Osteocyte (in vitro differentiated cells): ENCODE measurements at places on chromosomes 11 and 22. TPM values are rescaled to one million over a fixed set of nuclear protein-coding genes. Genes with fewer than 3 reads are reported as not detected.

LYVE1 gene
- 1.5 and 2.1 TPM in 2 replicates for total RNA-seq

OR52N4 gene
- not detected in 2 replicates for total RNA-seq

OR4D11 gene
- total RNA-seq, result not detected in 2 replicates

SLC22A12 gene
- not detected in 2 replicates for total RNA-seq

INTS4 gene
- 37.9 and 41.6 TPM in 2 replicates for total RNA-seq

HBB gene
- total RNA-seq, result not detected in 2 replicates

ST14 gene
- total RNA-seq, result not detected in 2 replicates

DNA sequence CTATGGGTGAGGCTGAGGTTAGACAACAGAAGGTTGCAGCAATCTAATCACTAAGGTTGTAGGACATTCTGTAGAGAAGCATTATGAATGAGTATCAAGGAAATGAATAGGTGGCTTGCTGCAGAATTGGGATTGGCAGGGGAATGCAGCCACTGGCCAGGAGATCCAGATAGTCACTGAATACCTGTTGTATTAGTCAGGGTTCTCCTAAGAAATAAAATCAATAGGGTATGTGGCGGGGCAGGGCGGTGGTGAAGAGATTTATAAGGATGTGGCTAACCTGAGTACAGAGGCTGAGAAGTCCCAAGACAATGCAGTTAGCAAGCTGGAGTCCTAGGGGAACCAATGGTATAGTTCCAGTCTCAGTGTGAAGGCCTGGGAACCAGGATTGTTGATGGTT, 163.0 kb downstream of the SPON1 start:
- DNase-seq, result no peak

DNA sequence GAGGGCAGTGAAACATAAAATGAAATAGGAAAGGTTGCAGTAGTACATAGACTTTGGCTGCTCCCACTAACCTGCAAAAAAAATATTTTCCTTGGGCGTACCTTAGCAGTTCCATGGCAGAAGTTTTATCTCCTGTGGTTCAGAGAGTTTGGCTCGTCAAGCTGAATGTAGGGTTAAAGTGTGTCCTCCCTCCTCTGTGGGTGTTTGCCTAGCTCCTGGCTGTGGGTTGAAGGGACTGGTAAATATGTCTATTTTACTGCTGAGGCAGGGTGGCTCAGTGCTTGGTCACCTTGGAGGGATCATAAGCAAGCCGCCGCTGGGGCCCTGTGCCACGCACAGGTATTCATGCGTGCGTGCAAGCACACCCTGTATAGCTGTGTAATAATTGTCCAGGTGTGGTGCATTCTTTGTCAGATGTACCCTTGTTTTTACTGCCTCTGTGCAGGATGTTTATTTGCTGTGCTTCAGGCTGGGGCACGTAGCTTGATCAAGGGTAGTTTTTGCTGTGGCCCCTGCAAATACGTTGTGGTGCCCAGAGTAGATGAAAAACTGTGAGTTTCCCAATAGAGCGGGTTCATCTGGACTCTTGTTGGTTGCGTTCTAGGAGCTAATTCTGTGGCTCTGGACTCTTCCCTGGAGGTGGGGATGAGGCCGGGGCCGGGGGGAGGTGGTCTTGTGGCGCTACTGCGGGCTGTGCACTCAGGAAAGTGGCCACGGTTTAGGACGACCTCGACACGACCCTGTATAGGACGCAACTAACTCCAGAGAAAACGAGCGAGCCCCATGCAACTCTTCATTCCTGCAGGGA, 732 bp upstream of the SORL1 start:
- DNase-seq, result no peak

DNA sequence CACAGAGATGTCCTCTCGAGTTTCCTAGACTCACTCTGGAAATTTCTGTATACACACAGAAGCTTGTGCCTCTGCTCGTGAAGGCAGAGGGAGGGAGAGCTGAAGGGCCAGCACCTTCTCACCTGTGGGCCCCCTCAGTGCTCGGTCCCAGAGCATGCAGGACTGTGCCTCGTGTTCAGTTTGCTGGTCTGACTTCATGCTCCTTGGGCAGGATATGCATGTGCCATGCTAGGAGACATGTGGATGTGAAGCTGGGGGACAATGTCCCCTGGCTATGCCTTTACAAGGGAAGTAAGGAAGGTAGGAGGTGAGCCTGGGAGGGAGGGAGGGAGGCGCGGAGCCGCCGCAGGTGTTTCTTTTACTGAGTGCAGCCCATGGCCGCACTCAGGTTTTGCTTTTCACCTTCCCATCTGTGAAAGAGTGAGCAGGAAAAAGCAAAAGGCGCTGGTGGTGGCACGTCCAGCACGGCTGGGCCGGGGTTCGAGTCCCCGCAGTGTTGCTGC, 22.6 kb downstream of the NEAT1 start:
- no peak for DNase-seq

- DNase-seq, result no peak
Measured at GRCh38 chr11:64150481-64151239, 15.3 kb downstream of the MACROD1 start.

GRCh38 chr11:123364080-123364479, 66.0 kb upstream of the GRAMD1B start:
- DNase-seq, result no peak

DNA sequence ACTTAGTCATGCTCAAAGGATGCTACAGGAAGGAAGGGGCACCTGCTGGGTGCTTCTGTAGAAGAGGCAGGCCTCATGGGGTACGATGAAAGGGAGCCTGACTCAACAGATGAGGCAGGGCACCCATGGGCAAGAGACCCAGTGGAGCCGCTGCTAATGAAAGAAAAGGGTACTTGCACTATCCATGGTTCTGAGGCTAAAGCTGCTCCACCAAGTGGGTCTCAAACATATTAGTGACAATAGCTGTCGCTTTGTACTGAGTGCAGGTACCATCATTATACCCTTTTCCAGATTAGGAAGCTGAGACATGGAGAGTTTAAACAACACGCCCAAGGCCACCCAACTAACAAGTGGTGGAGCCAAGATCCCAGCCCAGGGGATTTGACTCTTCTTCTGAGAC, 127.5 kb upstream of the SERPIND1 start:
- peak; percentile 48 for DNase-seq

DNA sequence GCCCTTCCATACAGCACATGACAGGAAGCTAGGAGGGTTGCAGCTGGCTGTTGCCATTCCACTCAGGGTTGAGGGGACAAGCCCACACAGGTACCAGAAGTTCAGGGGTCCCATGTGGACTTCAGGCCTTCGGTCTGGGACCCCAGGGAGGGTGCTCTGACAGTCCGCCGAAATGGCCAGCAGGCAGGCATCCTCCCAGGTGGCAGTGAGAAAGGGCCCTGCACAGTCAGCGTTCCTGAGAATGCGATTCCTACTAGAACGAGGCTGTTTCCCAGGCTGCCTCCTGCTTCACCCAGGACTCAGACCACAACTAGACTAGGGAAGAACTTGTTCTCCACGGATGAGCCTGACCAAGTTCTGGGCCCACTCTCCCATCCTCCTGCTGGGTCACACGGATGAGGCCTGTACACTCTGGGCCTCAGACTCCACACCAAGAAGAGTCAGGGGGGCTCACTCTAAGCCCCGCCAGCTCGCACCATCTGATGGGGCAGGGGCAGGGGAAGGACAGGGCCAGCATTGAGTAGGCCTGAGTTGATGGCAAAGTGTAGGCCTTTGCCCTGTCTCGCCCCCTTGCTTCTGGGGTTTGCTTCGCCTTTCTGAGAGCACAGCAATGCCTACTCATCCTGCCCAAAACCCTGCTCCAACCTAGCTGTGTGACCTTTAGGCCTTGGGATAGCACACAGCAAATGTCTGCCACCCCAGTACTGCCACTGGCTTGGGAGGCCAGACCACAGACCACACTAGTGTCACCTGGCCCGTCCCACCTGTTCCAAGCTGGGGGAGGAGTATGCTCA, 14.0 kb downstream of the KCNQ1OT1 start:
- DNase-seq, result no peak

- DNase-seq, result peak; percentile 27
Measured at GRCh38 chr11:76808996-76809395, 25.8 kb downstream of the TSKU start.

- DNase-seq, result no peak
Measured at GRCh38 chr11:72112978-72113808, 698 bp upstream of the ANAPC15 start.

- no peak for DNase-seq
Measured at GRCh38 chr11:119021631-119022030, 3.1 kb downstream of the TRAPPC4 start.

DNA sequence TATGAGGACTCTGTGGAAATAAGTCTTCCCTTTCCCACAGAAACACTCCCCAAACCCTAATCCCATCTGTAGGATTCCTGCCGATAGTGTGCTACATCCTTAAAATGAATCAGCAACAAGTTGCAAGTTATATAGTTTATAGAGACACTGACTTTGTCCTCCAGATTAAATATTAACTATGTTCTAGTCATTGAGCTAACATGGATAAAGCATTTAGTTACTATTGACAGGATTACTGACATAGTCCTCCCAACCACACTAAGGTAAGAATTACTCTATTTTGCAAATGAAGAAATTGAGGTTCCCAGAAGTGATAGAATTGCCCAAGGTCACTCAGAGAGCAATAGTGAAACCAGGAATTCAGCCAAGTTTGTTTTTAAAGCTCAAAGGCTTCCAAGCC, 1.9 kb downstream of the OR52M1 start:
- no peak for DNase-seq

DNA sequence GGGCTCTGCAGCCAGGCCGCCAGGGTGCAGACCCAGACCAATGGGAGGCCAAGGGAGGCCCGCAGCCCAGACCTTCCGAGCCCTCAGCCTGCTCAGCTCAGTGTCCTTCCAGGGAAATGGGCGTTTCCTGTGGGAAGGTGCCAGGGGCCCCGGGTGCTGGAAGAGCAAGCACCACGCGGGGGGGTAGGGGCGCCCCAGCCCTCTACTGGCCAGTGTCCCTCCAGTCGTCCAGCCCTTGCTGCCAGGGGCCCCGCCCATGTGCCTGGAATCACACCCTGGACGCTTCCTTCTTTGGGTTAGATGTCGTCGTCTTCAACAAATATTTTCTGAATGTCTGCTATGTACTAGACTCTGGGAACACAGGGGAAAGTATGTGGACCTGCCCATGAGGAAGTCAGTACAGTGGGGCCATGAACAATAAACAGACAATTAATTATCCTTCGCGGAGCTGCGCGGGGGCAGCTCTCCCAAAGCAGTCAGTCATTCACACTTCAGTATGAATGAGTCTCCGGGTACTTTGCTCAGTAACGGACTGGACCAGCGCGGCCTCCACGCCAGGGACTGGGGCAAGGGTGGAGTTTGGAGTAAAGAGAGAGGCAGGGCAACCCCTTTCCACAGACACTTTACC, 60.2 kb downstream of the CDKN1C start:
- DNase-seq, result no peak

- DNase-seq, result no peak
Measured at GRCh38 chr11:83147895-83148294, 9.0 kb upstream of the PCF11 start.

DNA sequence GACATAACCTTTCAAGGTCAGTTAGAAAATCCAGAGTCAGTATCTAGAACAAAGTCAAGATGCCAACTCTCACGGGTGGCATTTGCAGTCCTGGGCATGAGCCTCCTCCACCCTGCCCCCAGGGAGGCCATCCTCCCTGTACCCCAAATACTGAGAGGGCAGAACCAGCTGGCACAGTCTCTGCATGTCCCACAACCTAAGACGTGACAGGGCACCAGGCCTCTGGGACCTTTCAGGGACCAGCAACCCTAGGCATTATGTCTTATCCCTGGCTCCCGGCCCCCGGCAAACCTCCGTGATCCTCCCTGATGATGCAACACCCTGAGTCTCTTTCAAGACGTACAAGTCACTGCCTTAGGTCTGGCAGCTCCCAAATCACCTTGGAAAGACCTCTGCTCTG, 2.0 kb downstream of the MB start:
- DNase-seq, result no peak

- no peak for DNase-seq
Measured at GRCh38 chr22:27765706-27766291, 35.8 kb downstream of the MN1 start.

GRCh38 chr11:134345237-134345550, 13.4 kb downstream of the GLB1L2 start:
- DNase-seq, result peak; percentile 63

- no peak for DNase-seq
Measured at GRCh38 chr11:119615003-119615881, 113.8 kb downstream of the NECTIN1 start.
